GM23248 (cell line): ENCODE measurements at places on chromosomes 1 and 21. TPM values are rescaled to one million over a fixed set of nuclear protein-coding genes. Genes with fewer than 3 reads are reported as not detected.

GRCh38 chr1:110612060-110612745, 6.0 kb upstream of the KCNA2 start:
- no peak for DNase-seq

GRCh38 chr1:246265481-246265880, 241.6 kb downstream of the SMYD3 start:
- no peak for DNase-seq

DNA sequence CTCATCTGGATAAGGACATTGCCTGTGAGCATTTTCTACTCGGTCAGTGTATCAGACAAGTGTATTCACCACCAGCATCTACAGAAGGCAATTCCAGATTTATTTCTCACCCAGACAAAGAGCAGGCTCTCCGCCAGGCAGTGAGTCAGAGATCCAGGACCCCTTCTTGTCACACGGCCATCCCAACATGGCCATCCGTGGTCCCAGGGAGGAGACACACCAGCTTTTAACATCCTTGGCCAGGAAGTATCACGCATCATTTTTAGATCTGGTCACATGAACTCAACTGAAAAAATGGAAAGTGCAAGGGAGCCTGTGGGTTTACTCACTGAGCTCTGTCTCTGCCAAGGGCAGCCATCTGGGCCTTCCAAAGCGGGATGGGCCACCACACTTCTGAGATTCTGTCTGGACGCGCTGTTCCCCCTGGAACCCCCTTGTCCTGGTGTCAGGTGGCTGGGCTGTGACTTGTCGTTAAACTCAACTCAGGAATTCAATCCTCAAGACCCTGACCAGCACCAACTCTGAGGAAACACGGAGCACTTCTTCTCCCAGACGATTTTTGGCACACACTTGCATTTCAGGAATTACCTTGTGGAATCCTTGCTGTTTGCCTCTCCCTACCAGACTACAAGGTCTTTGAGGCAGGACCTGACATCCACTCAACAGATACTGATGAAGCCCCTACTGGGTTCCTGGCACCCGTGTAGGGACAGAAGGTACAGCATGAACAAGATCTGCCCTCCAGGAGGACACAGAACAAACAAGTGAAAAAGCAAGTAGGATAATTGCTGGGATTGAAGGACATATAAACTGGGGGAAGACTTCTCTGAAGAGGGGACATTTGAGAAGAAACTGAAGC, 21.6 kb upstream of the CCSAP start:
- DNase-seq: no peak

Gene DAB1
- polyA plus RNA-seq: 0.39 and 0.42 TPM in 2 replicates

Gene VPS26C
- polyA plus RNA-seq: 37.3 and 42.3 TPM in 2 replicates
